ENCODE measurements at places on chromosomes 3 and 15. TPM values are rescaled to one million over a fixed set of nuclear protein-coding genes. Genes with fewer than 3 reads are reported as not detected.

- no peak for DNase-seq
Measured at GRCh38 chr3:74107451-74107850, 482.7 kb upstream of the PDZRN3 start.

DNA sequence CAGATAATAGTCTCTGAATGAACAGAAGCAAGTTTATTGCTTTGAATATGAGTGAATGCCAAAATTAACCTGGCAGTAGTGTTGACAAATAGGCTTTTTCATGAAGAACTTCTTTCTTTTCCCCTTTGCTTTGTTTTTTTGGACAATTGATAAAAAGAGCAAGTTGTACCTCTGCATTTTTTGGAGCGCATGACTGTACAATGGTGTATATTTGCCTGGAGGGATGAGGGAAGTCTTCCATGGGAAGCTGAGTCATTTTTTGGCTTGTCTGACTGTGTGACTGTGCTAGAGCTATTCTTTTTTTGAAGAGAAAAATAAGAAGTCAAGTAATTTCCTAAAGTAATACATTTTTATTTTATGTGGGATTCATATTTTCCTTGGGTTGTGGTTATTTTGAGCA lies 186.9 kb downstream of the KLHL25 start:
- DNase-seq, result no peak

GRCh38 chr3:25468866-25469319 lies 40.8 kb downstream of the RARB start:
- peak; percentile 28 for DNase-seq

DNA sequence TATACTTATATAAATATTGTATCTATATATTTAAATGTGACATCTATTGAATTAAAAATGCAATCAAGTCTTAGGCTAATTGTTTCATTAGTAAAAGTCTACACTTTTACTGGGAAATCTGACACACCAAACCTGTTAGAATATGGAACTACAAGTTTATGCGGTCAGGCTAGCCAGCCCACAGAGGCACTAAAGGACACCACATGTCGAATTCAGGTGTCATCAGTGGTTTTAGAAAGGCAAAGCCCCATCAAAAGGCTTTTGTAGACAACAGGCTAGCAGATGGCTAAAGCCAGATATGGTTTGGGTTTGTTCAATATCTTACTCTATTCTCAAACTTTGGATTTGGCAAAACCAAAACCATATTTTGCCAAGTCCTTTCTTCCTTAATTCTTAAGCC lies 411.0 kb downstream of the MECOM start:
- DNase-seq, result no peak

PLA2G4E gene
- 0.17 TPM for total RNA-seq

P2RY14 gene
- total RNA-seq, result 0.09 TPM

ZNF774 gene
- 10.5 TPM for total RNA-seq

DNA sequence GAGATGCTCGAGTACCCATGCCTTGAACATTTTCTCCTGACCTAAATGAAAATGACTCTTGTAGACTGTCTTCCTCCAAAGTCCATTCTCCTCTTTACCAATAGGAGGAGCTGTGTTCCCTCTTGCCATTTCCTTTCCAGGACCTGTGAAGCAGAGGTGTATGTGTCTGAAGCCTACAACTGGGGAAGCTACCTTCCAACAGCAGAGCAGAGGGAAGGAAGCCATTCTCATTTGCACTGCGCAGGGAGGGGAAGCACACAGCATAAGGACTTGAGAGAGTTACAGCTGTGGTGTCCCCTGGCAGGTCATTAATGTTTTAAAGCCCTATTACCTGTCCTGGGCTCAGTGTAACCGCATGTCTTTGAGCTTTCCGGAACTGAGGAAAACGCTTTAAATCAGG lies 38.7 kb downstream of the HSPBAP1 start:
- no peak for DNase-seq

TEX55 gene
- total RNA-seq, result not detected

DNA sequence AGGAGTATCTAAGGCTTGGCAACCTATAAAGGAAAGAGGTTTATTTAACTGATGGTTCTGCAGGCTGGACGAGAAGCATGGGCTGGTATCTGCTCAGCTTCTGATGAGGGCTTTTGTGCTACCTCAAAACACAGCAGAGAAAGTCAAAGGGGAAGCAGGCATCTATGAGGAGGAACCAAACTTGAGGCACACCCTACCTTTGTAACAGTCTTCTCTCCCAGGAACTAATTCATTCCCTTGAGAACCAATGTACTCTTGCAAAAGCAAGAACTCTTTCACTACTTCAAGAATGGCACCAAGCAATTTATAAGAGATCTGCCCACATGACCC lies 109.0 kb downstream of the CGGBP1 start:
- no peak for DNase-seq

DNA sequence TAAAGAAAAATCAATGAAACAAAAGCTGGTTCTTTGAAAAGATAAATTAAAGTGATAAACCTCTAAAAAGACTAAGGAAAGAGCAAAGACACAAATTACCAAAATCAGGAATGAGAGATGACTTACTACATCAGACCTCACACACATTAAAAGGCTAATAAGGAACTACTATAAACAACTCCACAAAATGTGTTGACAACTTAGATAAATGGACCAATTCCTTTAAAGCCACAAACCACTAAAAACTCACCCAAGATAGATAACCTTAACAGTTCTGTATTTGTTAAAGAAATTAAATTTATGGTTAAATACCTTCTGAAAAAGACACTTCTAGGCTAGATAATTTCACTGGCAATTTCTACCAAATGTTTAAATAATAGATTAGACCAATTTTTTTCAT lies 170.4 kb downstream of the SMAD6 start:
- no peak for DNase-seq

LRRC2 gene
- 1.6 TPM for total RNA-seq

DNA sequence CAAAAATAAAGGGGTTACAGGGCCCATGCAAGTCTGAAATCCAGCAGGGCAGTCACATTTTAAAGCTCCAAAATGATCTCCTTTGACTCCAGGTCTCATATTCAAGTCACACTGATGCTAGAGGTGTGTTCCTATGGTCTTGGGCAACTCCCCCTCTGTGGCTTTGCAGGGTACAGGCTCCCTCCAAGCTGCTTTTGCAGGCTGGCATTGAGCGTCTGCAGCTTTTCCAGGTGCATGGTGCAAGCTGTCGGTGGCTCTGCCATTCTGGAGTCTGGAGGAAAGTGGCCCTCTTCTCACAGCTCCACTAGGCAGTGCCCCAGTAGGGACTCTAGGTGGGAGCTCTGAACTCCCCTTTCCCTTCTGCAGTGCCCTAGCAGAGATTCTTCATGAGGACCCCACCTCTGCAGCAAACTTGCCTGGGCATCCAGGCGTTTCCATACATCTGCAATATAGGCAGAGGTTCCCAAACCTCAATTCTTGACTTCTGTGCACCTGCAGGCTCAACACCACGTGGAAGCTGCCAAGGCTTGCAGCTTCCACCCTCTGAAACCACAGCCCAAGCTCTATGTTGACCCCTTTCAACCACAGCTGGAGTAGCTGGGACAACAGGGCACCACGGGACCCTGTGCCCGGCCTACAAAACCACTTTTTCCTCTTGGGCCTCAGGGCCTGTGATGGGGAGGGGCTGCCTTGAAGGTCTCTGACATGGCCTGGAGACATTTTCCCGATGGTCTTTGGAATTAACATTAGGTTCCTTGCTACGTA lies 80.1 kb upstream of the PLSCR5 start:
- DNase-seq, result no peak

- DNase-seq, result no peak
Measured at GRCh38 chr3:39935261-39935660, 125.9 kb downstream of the MYRIP start.

DNA sequence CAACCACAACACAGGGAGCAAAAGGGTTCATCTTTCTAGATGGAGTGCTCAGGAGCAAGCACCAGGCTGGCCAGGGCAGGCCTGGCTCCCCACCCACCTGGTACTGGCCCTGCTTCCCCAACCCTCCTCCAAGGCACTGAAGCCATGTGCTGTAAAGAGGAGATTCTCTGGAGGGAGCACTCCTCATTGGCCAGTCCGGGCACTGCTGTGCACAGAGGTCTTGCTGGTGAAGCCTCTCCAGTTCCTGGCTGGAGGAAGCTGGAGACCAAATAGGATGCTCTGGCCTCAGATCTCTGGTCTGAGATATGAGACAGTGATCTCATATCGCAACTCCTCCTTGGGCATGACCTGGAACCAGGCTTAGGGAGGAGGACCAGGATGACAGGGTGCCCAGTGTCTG lies 7.7 kb upstream of the SEMA3F start:
- no peak for DNase-seq

GRCh38 chr3:75951941-75952340 lies 166.6 kb upstream of the ZNF717 start:
- no peak for DNase-seq

GRCh38 chr15:49238342-49238741 lies 68.3 kb downstream of the GALK2 start:
- DNase-seq, result no peak

DNA sequence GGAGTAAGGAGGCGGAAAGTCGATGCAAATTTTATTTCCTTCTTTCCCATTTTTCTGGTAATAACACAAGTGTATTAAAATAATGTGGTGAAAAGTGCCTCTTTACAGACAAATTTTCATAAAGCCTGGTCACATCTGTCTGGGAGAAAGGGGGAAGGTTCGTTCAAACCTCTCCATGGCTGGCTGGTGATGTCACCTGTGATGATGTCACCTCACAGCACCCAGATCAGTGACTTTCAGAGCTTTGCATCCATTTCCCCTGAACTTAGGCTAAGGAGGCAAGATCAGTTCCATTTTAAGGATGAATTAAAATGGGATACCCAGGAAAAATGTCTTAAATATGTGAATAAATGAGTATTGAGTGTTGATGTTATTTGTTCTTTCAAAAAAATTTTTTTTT lies 34.1 kb downstream of the ATP10A start:
- DNase-seq, result no peak

GRCh38 chr3:138913766-138914165 lies 33.2 kb downstream of the FOXL2 start:
- no peak for DNase-seq

ZIC4 gene
- not detected for total RNA-seq

DNA sequence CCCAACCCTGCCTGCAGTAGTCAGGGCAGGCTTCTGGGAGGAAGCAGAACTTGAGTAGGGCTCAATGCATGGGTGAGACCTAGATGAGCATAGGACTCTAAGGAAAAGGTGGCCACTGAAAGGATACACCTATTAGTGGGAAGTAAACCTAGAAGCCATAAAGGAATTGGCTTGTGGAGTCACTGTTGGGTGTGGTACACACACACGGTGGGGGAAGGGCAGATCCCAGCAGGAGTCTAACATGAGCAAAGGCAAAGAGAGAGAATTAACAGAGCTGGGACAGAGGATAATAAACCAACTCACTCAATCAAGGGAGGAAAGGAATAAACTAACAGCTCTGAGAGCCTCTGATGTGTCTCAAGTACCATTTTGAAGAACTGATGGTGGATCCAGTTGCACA lies 23.1 kb downstream of the DAPK2 start:
- no peak for DNase-seq

RASL12 gene
- 56.3 TPM for total RNA-seq

GYG1 gene
- 37.4 TPM for total RNA-seq

GRCh38 chr3:195905970-195906864 lies 2.1 kb downstream of the TNK2 start:
- peak; percentile 58 for DNase-seq

- DNase-seq, result no peak
Measured at GRCh38 chr3:73273341-73273740, 211.9 kb downstream of the EBLN2 start.

- DNase-seq, result no peak
Measured at GRCh38 chr15:41417418-41418195, 712 bp downstream of the RTF1 start.

DNA sequence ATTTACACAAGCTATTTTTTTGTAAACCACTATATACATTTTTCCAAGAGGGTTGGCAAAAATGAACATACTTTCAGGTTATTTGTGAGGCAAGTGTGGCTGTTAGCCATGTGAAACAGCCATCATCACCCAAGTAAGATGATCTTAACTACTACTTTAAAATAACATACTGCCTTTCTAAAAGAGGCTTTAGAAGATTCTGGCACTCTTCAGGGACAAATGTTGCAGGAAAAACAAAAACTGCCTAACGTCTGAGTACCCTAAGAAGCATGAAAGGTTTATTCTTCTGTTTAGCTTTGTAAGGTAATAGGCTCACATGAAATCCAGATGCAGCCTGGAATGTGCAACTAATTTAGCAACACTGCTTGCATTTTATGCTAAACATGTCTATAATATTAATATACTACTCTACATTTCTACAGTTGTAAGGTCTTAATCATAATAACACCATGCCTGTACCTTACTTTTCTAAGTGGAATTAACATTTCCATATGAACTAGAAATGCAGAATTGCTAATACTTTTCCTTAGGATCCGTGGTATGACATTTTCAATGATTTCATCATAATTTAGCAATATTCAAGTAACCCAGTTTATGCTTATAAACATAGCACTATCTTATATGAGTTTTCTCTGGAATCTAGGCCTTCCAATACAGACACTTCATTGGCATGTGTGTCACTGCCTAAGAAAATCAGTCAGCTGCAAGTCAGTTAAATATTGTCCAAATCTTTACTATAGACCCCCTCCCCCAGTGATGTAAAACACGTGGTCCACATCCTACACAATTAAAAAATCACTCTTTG lies 4.5 kb upstream of the LSAMP start:
- DNase-seq, result no peak

LDHAL6B gene
- total RNA-seq, result 6.0 TPM

DNA sequence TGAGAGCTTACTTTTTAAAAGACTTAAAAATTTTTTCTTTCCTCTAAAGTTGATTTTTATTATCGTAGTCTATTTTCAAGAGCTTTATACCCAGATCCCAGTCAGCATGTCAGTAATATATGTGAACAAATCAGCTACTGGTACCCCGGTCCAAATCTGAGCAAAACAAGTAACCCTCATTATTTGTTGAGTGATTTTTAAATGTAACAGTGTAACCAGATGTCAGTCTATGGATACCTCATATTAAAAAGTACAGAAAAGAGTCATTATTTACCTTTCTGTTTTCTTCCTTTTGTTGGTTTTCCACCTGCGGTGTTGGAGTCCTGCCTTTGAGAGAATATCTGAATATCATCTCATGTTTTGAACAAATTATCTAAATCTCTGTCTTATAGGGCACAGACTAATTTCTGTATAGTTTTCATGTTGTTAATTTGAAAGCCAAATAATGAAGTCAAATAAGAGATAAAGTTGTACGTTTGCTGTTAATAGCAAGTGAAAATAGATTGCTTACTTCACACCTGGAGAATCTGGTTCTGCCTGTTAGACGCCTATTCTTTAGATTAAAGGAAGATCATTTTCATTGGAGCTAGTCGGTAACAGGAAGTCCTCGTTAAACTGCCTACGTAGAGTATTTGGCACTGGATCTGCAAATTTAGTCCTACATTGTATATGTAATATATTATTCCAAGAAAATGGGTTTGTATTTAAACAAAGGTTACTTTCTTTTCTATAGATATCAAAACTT lies at the start of gene STX19:
TSS of gene STX19 (minus strand) at position 505 of the 745 bp plus-strand sequence. CDS start 13,328 bp downstream, outside the sequence.
- DNase-seq, result peak; percentile 47

All from prostate gland (tissue), 2 donors.